ENCODE measurements at places on chromosomes 4 and X.
A peak's percentile ranks its signal among the peaks of the same experiment; 100 is the strongest.

DNA sequence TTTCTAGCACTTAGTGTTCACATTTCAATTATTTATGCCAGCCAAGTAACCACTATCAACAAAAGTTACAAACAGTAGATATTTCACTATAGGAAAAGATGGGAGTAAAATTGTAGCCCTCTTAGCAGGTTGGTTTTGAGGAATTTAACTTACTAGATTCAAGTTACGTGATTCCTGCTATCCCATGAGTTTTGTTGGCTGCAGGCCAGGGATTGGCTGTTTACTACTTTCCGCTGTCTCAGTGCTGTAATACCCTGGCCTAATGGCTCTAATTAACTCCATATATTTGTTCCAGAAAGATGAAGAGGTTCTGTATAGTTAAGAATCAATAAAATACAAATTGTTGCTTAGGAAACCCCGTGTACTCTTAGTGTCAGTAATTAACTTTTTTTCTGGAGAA is 55.5 kb upstream of the MAGED1 start:
- DNase-seq = peak; percentile 9

- no peak for DNase-seq
Measured at GRCh38 chr4:117577686-117578311, 456.5 kb upstream of the NDST3 start.

GRCh38 chrX:76064825-76065224 is 108.0 kb upstream of the PBDC1 start:
- no peak for DNase-seq

DNA sequence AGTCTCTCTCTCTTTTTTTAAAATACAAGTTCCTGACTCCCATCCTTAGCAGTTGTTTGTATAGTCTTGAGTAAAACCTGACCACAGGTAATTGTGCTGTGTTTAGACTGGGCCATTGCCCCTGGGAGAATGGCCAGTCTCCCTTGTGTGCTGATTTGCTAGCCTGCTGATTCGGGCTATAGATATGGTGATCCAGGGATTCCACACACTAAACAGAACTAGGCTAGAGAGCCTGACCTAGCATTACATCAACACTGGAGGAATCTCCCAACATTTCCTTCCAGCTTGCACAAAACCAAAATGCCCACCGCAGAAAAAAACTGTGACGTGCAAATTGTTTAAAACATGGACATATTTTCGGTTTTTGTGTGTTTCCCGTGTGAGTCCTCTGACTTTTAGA is 5.1 kb downstream of the UPRT start:
- no peak for DNase-seq

DNA sequence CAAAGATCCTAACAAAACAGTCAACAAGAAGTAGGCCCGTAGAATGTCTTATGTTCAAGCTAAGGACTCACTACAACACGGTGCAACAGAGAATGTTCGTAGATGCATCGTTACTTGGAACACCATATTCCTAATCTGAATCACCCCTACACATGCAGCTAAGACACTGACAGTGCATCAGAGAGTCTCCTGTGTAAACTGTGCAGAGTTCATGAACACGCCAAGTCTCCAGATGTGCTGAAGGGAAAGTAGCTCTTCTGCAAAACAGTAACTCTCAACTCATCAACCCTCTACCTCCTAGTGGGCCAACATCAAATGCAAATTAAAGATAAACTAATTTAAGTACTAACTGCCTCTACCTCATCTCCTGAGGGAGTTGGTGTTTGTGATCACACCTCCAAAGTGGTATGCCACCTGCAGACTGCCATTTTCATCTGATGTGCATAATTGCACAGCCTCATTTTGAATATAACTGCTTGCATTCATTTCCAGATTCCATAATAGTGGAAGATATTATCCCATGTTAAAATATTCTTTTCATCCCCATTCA is 73.5 kb downstream of the MOSPD2 start:
- no peak for DNase-seq

All from HEK293T (cell line).